Stimulated activated CD8-positive, alpha-beta memory T cell treated with anti-CD3 and anti-CD28 coated beads, Interleukin-15, amount 100 ng/mL, for 1 hour (primary cell): ENCODE measurements at places on chromosomes 3 and 15.

- no peak for DNase-seq
Observed at GRCh38 chr3:80424951-80425350, 657.2 kb upstream of the ROBO1 start.

DNA sequence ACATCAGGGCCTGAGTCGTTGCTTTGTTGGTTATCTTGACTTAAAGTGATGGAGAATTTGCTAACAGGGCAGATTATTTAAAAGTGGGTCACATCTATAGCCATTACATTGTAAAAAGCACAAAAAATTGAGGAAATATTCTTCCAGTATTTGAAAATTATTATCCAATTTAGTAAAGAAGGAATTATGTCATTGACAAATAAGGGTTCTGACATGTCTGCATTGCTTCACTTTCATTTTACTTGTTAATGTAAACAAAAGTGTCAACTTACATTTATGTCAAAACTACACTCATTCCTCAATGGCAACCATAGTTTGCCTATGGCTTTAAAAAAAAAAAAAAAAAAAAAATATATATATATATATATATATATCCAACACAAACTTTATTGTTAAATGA is 3.4 kb upstream of the PARP14 start:
- DNase-seq = no peak

DNA sequence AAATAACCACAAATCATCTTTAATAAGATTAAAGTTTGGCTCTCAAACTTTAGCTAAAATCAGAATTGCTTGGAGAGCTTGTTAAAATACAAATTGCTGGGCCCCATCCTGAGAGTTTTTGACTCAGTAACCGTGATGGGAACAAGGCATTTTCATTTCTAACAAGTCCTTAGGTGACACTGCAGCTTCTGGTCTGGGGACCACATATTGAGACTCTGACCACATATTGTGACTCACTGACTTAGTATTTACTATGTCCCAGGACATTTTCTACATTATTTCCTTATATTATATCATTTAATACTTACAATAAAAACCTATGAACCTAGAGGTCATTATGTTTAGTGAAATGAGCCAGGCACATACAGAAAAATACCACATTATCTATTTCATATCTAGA is 164.5 kb downstream of the ZMAT3 start:
- DNase-seq = no peak

DNA sequence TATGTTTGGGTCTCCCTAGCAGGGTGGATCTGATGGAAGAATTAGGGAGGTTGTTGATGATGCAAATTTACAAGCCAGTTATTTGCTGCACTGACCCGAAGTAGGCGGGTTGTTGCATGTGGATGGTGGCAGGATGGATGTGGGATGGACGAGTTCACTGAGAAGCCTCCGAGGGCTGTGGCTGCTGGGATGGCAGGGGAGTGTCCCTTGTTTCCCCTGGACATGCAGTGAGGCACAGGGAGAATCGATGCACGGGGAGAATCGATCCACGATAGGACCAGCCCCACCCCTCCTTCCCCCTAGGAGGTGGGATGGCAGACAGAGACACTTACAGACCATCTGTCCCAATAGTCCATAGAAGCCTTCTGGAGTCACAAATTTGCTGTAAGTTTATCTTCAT is 31.0 kb upstream of the KLF13 start:
- no peak for DNase-seq

- DNase-seq = no peak
Observed at GRCh38 chr3:55468251-55468650, 18.9 kb downstream of the WNT5A start.

DNA sequence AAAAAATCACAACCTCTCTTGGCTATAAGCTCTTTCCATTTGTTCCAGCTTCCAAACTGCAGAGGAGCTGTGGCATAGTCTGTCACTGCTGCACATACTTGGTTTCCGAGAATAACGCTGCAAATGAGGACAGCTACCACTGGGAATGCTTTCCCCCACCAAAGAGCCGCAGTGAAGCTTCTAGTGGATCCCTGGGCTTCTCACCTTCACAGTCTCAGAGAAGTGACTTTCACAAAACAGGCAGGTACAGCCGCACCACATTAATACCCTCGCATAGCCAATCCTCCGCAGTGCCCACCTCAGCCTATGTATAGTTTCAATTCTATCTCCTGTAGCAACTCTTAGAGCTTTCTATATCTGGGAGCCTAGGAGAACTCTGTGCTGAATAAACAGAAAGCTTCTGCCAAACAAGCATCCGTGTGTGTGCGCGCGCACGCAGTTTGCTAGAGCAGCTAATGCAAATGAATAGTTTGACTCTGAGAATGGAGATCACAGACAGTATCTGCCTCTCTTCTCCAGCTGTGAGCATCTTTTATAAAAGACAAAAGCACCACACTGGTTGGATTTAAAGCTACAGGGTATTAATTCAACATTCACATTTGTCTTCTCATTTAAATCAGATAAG is 81.9 kb upstream of the PLXND1 start:
- no peak for DNase-seq

GRCh38 chr15:77944002-77944867 is 133.3 kb downstream of the TBC1D2B start:
- no peak for DNase-seq

GRCh38 chr3:42653560-42654330 is at the start of gene ZBTB47:
Gene ZBTB47, plus strand, starts transcription at chr3:42653697. Its CDS starts 4,659 bp downstream, at chr3:42658356.
- DNase-seq = no peak
